ENCODE measurements at places on chromosomes 5 and 9. TPM values are rescaled to one million over a fixed set of nuclear protein-coding genes. Genes with fewer than 3 reads are reported as not detected.

POC5 gene
- 7.3 TPM for polyA plus RNA-seq

C9orf50 gene
- not detected for polyA plus RNA-seq

SARDH gene
- 3.6 TPM for polyA plus RNA-seq

OTP gene
- polyA plus RNA-seq: not detected

PCA3 gene
- not detected for polyA plus RNA-seq

SLC34A1 gene
- not detected for polyA plus RNA-seq

SUB1 gene
- polyA plus RNA-seq: 355 TPM

FGD3 gene
- polyA plus RNA-seq: 2.2 TPM

PCDHA1 gene
- not detected for polyA plus RNA-seq

GARNL3 gene
- 25.5 TPM for polyA plus RNA-seq

CCNJL gene
- polyA plus RNA-seq: 5.7 TPM

SPATA31E1 gene
- not detected for polyA plus RNA-seq

TRUB2 gene
- polyA plus RNA-seq: 20.6 TPM

LCN9 gene
- not detected for polyA plus RNA-seq

TIFAB gene
- polyA plus RNA-seq: 0.08 TPM

- peak; percentile 7 for DNase-seq
Observed at GRCh38 chr9:8456344-8456743, 656.8 kb upstream of the DMAC1 start.

DNA sequence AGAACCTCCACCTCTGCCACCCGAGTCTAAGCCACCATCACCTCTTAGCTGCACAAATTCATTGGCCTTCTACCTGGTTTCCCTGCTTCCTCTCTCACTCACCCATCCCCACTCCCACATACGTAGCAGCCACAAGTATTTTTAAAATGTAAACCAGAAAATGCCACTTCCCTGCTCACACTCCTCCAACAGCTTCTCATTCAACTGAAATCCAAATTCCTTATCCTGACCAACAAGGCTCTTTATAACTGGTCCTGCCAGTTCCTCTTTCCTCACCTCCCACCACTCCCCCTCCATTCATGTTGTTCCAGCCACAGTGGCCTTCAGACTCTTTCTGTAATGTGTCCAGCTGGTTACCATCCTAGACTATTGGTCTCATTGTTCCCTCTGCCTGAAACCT is 25.0 kb upstream of the PALM2AKAP2 start:
- no peak for DNase-seq

DNA sequence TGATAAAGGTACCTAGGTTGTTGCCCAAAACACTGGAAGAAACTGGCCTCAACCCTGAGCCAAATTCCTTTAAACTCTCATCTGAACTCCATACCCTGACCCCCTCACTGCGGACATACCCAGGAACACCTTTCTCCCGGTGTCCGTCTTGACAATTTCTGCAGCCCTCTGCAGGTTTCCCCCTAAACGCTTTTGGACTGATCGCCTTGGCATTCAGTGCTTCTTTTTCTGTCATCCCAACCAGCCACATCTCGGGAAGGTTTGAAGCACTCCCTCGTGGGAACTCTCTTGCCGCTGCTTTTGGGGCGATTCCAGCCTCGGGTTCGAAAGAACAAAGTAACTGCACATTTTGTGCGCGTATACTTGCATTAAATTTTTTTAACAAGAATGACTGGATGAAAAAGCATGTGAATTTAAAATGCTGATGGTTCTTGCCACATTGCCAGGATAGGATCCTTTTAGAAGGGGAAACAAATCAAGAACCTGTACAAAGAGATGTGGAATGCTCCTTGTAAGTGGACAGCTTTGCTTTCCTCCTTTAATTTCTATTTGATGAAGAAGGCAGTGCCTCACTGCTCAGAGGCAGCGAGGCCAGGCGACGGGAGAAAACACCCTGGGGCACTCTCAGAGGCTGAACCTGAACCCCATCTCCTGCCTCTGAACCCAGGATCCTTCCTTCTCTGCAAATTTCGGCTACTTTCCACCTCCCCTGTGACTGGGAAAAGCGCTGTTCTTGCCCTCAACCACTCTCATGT is 615 bp downstream of the PSMD5 start:
- DNase-seq: no peak

- DNase-seq: no peak
Observed at GRCh38 chr9:123990427-123990826, 21.1 kb upstream of the LHX2 start.

- DNase-seq: no peak
Observed at GRCh38 chr5:134534726-134535110, 9.2 kb downstream of the JADE2 start.

DNA sequence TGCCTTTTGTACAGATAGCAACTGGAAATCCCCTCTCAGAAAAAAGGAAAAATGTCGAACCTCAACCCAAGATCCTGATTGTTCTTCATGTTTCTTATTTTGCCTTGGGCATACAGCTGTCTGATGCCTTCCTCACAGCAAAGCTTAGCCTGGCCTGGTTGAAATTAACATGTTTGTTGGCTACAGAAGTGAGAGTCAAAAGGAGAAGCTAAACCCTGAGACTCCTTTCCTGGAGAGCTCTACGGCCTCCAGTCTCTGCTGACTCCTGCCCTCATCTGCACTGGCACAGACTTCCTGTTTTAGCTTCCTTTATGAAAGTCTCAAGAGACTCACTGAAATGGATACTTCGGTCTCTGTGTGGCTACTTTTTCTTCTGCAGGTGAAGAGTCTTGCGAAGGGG is 186.7 kb downstream of the PARP8 start:
- DNase-seq: peak; percentile 15

DNA sequence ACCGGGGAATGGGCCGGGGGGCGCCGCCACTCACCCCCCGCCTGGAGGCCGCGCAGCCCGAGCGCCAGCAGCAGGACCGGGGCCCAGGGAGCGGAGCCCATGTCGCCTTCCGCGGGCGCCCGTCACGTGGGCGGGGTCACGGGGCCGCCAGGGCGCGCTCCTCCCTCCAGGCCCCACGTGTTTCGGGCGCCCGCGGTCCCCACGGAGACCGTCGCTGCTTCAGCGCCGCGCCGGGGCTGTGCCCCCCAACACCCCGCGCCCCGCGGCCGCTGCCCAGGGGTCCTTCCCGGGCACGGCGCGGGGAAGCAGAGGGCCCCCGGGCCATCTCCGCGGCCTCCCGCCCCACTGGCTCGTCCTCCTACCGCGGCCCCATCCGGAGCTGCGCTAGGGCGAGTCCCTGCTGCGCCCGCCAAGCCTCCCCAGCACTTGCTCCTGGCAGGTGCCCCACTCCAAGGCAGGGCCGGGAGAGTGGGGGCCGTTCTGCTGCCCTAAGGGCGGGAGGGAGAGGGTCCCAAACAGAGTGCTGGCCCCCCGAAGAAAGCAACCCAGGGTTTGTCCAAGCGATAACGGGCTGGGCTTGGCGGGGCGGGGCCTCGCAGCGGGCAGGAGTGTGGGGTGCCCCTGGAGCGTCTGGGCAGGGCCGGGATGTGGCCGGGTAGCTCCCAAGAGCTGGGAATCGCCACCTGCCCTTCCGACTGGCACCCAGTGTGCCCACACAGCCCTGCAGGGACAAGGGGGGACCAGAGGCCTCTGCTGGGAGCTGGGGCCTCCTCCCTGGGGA is at the start of gene DPP7:
Gene DPP7 (minus strand): TSS at position 121 of the 781 bp plus-strand sequence. CDS start 20 bp downstream, at position 101.
- no peak for DNase-seq

DNA sequence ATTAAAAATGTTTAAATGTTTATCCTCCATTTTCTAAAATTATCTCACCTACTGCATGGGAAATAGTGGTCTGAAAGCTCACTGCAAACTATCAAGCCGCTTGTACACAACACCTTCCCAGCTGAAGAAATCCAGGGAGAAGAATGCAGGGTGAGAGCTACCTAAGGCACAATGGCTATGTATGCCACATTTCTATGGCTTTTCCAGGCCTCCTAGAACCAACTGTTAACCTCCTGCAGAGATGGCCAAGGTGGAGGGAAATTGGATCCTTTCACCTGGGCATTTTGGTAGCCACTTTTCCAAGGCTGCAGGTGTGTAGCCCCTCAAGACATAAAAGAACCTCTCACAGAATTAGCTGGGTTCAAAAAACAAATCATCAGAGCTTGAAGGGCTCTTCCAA is 286.4 kb downstream of the EBF1 start:
- no peak for DNase-seq

- no peak for DNase-seq
Observed at GRCh38 chr5:128674837-128675446, 136.9 kb upstream of the FBN2 start.

GRCh38 chr9:8351436-8351835 is 551.9 kb upstream of the DMAC1 start:
- DNase-seq: no peak

- DNase-seq: peak; percentile 9
Observed at GRCh38 chr5:112228667-112229066, 190.4 kb downstream of the EPB41L4A start.

DNA sequence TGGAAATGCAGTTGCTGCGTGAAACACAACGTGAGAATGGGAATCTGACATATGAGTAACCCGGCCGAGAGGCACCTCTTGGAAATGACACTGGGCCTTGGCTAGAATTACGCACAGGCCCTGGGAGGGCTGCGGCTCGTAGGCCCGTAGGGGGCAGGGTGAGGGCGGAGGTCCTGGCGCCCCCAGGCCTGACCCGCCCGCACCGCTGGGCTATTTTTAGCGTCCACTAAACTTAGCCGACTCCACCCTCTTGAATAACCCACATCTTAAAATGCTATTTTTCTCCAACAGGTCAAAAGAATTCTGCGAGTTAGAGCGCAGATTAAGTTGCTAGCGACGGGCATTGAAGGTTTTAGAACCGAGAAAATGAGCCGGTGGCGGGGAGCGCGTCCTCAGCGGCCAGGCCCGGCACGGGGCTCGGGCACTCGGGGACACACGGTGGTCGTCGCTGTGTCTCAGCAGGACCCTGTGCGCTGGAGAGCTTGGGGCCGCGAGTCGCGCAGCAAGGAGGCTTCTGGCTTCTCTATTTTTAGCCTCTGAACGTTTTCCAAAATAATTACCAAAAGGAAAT is 168.5 kb downstream of the AUH start:
- DNase-seq: peak; percentile 78

GRCh38 chr9:18245911-18246310 is 228.0 kb upstream of the ADAMTSL1 start:
- no peak for DNase-seq

GRCh38 chr5:92909602-92909962 is 671.4 kb downstream of the NR2F1-AS1 start:
- peak; percentile 21 for DNase-seq

DNA sequence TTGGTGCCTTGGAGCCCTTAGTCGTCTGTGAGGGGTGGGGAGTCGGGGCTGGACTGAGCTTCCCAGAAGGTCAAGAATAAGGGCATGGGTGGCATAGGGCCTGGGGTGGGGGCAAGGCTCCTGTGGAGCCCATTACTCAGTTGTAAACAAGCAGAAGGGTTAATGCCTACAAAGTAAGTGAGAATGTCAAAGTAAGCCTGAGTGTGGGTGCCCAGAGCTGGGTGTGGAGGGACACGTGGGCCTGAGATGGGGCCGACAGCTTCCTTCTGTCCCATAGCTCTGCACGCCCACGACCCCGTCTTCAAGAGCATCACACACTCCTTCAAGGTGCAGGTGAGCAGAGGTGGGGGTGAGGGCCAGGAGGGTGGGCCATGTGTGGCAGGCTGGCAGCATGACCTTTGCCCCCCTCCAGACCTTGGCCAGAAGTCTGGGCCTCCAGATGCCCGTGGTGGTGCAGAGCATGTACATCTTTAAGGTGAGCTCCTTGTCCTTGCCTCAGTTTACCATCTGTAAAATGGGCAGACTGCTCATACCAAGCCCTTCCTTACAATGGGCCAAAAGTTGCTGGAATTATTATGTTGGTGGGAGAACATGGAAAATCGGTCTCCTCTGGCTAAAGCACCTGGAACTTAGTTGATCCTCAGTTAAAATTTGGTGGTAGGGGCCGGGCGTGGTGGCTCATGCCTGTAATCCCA is 11.1 kb downstream of the DOLK start:
- no peak for DNase-seq

- DNase-seq: no peak
Observed at GRCh38 chr9:104779946-104780535, 16.1 kb downstream of the NIPSNAP3B start.

DNA sequence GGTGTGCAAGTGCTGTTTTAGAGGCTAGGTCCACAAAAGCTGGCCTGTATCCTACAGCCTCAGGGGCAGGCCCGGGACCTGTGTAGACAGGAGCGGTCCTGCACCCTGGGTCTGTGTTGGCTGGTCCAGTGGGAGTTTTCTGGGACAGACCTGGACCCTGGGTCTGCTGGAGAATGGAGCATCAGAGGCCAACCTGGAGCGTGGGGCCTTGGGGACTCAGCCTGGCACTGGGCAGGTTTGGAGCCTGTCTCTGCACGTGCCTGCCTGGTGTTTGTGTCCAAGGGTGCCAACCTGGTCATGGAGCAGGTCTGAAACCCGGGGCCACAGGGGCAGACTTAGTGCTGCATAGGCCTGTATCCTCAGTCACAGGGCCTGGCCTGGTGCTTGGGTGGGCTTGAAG is 45.8 kb downstream of the SRFBP1 start:
- DNase-seq: no peak

Measured in muscle of arm (tissue), 14 donors.